Activated T-helper 2 cell treated with anti-CD3 and anti-CD28 coated beads, Interferon-gamma antibody, Interleukin-2, Interleukin-4, amounts not matched to agents 10 μg/mL and 5 μg/mL and 100 μg/mL, durations not matched to agents 14 hours and 24 hours and 36 hours (primary cell): ENCODE measurements at places on chromosomes 5 and 9. TPM values are rescaled to one million over a fixed set of nuclear protein-coding genes. Genes with fewer than 3 reads are reported as not detected.

SPATA9 gene
- not detected in 2 replicates for total RNA-seq

VCAN gene
- total RNA-seq: not detected in 2 replicates

DMRT3 gene
- total RNA-seq: not detected in 2 replicates

ZFP2 gene
- 0.18 TPM in 1 of 2 replicates, not detected in the other for total RNA-seq

SLC36A3 gene
- total RNA-seq: not detected in 2 replicates

TEK gene
- total RNA-seq: not detected in 2 replicates

RACK1 gene
- 2,110 and 2,123 TPM in 2 replicates for total RNA-seq

PFDN1 gene
- total RNA-seq: 60.4 and 61.0 TPM in 2 replicates

SLC28A3 gene
- 0.37 and 0.55 TPM in 2 replicates for total RNA-seq

GRCh38 chr9:100575765-100576386, 2.0 kb upstream of the CAVIN4 start:
- peaks cover 2% of the 10 kb centered on the region for H3K27me3 ChIP-seq
- no peak for DNase-seq
- H3K36me3 ChIP-seq: no peaks in the 10 kb centered on the region
- H3K4me1 ChIP-seq: no peaks in the 10 kb centered on the region
- H3K27ac ChIP-seq: no peak overlapping the region

DNA sequence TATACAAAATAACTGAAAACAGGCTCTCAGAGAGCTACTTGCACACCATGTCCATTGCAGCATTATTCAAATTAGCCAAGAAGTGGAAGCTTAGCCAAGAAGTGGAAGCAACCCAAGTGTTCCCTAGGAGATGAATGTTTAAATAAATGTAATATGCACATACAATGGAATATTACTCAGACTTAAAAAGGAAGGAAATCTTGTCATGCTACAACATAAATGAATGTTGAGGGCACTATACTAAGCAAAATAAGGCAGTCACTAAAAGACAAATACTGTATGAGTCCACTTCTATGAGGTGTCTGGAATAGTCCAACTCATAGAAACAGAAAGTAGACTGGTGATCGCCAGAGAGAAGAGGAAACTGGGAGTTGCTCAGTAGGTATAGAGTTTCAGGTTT, 438.1 kb downstream of the MAT2B start:
- no peaks in the 10 kb centered on the region for H3K36me3 ChIP-seq
- H3K4me1 ChIP-seq: no peaks in the 10 kb centered on the region

DNA sequence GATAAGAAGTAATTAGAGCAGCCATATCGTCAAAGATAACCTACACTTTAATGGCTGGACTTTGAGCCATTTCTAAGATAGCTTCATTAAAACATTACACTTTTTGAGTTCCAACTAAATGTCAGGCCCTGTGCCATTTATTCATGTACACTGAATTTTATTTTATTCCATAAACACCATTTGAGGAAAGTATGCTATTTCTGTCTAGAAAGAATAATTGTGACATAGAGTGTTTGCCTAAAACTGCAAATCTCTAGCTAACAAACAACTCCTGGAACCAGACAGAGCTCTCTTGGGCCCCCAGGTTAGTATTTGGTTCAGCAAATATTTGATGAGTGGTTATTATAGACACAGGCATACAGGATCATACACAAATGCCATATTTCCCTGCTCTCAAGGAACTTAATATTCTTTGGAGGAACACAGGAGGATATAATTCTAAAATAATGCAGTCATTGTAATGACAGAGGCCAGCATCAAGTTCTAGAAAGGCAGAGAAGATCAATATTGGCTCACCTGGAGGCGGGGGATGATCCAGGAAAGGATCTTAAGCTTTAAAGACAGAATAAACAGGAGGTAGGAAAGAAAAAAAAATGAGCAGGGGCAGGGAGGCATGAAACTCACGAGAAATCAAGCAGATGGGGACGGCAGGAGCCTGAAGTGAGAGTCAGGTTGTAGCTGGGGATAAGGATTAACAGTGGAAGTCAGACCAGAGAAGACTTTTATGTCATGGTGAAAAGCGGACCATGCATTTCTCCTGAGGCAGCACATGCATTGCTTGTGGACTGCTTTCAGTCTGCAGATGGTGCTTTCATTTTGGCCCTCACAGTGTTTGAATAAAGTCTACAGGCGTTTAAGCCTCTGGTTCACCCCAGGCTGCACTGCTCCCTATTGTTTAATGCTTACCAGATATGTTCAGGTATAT, 127.7 kb downstream of the GCNT1 start:
- H3K4me1 ChIP-seq: peaks cover 10% of the 10 kb centered on the region
- no peak overlapping the region for H3K4me3 ChIP-seq
- H3K27ac ChIP-seq: no peak overlapping the region
- peaks cover 14% of the 10 kb centered on the region for H3K27me3 ChIP-seq
- no peak for DNase-seq

- no peak overlapping the region for H3K4me3 ChIP-seq
- no peak overlapping the region for H3K27ac ChIP-seq
- no peak for DNase-seq
- H3K4me1 ChIP-seq: peaks cover 13% of the 10 kb centered on the region
- H3K36me3 ChIP-seq: no peaks in the 10 kb centered on the region
These were observed 67.6 kb downstream of the ZSWIM6 start for GRCh38 chr5:61399679-61400078.

GRCh38 chr5:181217111-181217802, 5.8 kb upstream of the TRIM41 start:
- peaks cover 4% of the 10 kb centered on the region for H3K27me3 ChIP-seq
- DNase-seq: peak; percentile 57
- H3K4me3 ChIP-seq: peak overlapping the region; percentile 88
- H3K4me1 ChIP-seq: peaks cover 43% of the 10 kb centered on the region
- no peaks in the 10 kb centered on the region for H3K36me3 ChIP-seq

- no peaks in the 10 kb centered on the region for H3K36me3 ChIP-seq
- no peak overlapping the region for H3K27ac ChIP-seq
- H3K4me1 ChIP-seq: no peaks in the 10 kb centered on the region
- H3K27me3 ChIP-seq: peaks cover 8% of the 10 kb centered on the region
These were observed 34.5 kb upstream of the MED27 start for GRCh38 chr9:132114102-132114707.

DNA sequence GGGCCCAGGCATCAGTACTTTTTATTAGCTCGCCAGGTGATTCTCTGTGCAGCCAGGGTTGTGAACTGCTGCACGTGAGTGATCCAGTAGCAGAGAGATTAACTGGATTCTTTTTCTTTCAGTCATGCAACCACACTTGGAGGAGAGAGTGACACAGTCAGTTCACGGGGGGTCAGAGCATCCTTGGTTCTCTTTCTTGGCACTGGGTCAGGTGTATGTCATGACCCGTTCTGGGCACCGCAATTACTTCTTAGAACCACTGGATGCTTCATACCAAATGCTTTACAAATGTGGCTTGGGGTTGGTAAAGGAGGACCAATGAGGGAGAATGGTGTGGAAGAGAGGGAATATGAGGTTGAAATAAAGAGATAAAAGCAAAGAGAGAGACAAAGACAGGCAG, 368.7 kb downstream of the MLLT3 start:
- no peak for DNase-seq
- no peak overlapping the region for H3K27ac ChIP-seq
- H3K27me3 ChIP-seq: peaks cover 5% of the 10 kb centered on the region

GRCh38 chr5:162496100-162496808, 428.7 kb downstream of the GABRG2 start:
- H3K36me3 ChIP-seq: no peaks in the 10 kb centered on the region
- H3K27me3 ChIP-seq: no peaks in the 10 kb centered on the region
- no peaks in the 10 kb centered on the region for H3K4me1 ChIP-seq
- DNase-seq: no peak

- H3K36me3 ChIP-seq: peaks cover 14% of the 10 kb centered on the region
- DNase-seq: no peak
- H3K4me3 ChIP-seq: no peak overlapping the region
- H3K27me3 ChIP-seq: no peaks in the 10 kb centered on the region
- H3K27ac ChIP-seq: no peak overlapping the region
These were observed 21.3 kb downstream of the SLC12A7 start for GRCh38 chr5:1090538-1090937.

DNA sequence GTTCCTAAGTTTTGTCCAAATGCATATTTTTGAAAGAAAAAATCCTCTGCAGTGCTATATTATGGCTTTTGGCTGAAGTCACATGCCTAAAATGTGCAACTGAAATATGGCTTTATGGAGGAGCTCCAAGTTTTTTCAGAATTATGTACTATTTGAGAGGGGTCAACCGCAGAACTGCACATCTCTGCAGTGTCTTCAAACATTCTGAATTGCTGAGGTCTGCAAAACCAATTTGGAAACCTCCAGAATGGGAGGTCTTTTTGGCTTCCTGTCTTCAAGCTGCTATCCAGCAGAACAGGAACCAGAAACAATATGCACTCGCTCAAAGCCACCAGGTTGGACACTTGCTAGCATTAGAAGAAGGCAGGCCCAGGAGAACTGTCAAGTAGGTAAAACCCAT, 376.0 kb upstream of the PAPPA start:
- no peaks in the 10 kb centered on the region for H3K4me1 ChIP-seq
- DNase-seq: no peak
- H3K36me3 ChIP-seq: no peaks in the 10 kb centered on the region
- no peak overlapping the region for H3K4me3 ChIP-seq
- no peaks in the 10 kb centered on the region for H3K27me3 ChIP-seq
- H3K27ac ChIP-seq: no peak overlapping the region

DNA sequence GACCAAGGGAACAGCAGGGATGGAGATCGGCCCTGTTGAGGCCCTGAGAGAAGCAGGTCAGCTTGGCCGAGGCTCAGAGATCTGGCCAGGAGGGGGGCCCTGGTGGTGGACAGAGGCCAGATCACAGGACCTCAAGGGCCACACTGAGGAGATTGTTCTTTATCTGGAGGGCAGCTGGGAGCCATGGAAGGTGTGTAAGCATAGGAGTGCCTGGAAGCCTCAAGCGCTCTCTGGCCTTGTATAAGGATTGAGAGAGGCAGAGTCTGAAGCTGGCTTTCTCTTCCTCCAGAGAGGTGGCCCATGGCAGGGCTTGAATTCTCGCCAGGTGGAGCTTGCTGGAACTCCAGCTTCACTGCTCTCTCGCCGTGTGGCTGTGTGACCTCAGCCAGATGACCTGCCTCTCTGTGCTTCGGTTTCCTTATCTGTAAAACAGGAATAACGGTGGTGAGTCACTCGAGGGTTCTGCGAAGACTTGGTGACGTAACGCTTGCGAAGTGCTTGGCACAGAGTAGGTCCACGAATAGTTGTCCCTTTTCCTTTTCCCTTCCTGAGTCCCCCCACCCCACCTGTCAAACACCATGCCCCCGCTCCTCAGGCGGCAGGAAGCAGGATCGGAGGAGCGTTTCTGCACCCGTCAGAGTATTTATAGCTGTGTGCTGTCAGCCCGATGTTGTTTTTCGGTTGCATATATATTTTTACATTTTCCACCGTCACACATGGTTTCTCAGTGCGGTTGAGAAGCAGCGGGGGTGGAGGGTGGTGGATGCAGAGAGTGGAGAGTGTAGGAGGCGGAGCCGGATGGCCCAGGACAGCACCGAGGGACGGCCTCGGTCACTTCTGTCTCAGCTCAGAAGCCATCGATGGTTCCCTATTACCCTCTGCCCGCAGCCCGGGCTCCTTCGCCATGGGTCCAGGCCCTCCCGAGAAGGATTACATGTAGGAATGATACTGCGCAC, 17.0 kb upstream of the CRB2 start:
- peak overlapping the region; percentile 95 for H3K27ac ChIP-seq
- H3K36me3 ChIP-seq: no peaks in the 10 kb centered on the region
- H3K4me3 ChIP-seq: peak overlapping the region; percentile 73
- no peaks in the 10 kb centered on the region for H3K27me3 ChIP-seq
- peaks cover 40% of the 10 kb centered on the region for H3K4me1 ChIP-seq

DNA sequence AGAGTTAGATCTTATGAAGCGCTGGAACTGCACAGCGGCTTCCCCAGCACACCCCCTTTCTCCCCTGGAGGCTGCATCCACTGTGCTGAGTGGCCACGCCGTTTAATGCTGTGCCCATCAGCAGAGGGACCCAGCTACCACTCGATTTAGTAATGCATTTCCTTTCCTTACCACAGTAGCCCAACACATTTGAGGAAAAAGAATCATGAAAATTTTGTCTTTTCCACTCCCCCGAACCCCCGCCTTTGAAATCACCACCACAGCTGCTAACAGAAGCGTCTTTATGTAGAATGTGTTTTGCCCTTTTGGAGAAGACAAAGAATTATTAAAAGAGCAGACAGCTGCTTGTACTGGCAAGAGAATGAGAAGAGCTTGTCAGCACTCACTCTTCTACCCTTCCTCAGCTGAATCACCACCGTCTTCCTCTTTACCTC, 73.2 kb downstream of the ACER2 start:
- H3K27me3 ChIP-seq: peaks cover 18% of the 10 kb centered on the region
- peaks cover 3% of the 10 kb centered on the region for H3K4me1 ChIP-seq
- no peak for DNase-seq
- no peak overlapping the region for H3K27ac ChIP-seq
- no peak overlapping the region for H3K4me3 ChIP-seq
- no peaks in the 10 kb centered on the region for H3K36me3 ChIP-seq

GRCh38 chr9:37149666-37150308, 29.4 kb downstream of the ZCCHC7 start:
- no peak overlapping the region for H3K27ac ChIP-seq
- no peak for DNase-seq
- H3K4me1 ChIP-seq: peaks cover 28% of the 10 kb centered on the region
- no peaks in the 10 kb centered on the region for H3K27me3 ChIP-seq
- peaks cover 52% of the 10 kb centered on the region for H3K36me3 ChIP-seq
- no peak overlapping the region for H3K4me3 ChIP-seq

GRCh38 chr9:25678147-25678666, at the start of gene TUSC1:
Gene TUSC1 (minus strand): TSS chr9:25678444. CDS start chr9:25678312, 132 bp downstream.
- H3K4me1 ChIP-seq: no peaks in the 10 kb centered on the region
- peaks cover 8% of the 10 kb centered on the region for H3K27me3 ChIP-seq
- peak within 1 kb of the TSS; percentile 33 for H3K4me3 ChIP-seq
- no peak for DNase-seq
- no peaks in the 10 kb centered on the region for H3K36me3 ChIP-seq

DNA sequence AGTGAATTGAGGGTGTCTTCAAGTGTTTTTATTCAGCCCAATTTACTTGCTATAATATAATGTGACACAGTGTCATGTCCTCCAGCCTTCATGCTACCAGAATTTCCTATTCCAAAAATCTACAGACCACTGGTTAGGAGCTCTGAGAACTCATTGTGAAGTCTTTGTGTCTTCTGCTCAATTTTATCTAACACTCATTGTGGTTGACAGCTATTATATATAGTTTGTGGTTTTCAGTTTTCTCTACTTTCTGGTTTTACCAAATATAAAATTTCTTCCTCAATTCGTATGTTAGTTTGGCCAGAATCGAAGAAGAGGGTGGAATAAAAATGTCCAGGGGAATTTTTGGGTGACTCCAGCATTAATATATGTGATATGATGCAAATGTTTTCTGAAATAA, 509.3 kb upstream of the NUDT12 start:
- no peak for DNase-seq
- no peak overlapping the region for H3K4me3 ChIP-seq
- no peaks in the 10 kb centered on the region for H3K36me3 ChIP-seq
